Stimulated activated naive CD4-positive, alpha-beta T cell (primary cell): ENCODE measurements at places on chromosomes 13 and 19.
A peak's percentile ranks its signal among the peaks of the same experiment; 100 is the strongest.

- DNase-seq = no peak
Observed at GRCh38 chr19:4319067-4319718, 14.8 kb downstream of the FSD1 start.

GRCh38 chr13:31755803-31756212 is 16.5 kb downstream of the RXFP2 start:
- no peak for DNase-seq

DNA sequence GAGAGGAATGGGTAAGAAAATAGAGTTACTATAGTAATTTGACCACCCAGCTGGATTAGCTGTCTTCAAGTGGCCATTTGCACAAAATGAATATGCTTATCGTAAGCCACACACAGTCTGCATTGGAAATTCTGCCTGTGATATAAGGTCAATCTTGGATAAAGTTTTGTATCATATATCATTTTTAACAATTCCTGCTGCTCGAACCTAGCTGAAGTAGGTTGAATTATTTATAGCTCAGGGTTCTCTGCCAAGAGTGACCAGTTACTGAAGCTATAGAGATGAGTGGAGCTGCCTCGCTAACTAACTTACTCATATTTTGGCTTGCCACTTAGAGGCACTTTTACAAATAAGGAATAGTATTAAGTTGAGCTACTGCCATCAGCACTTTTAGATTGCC is 220.9 kb downstream of the RGCC start:
- DNase-seq = no peak

DNA sequence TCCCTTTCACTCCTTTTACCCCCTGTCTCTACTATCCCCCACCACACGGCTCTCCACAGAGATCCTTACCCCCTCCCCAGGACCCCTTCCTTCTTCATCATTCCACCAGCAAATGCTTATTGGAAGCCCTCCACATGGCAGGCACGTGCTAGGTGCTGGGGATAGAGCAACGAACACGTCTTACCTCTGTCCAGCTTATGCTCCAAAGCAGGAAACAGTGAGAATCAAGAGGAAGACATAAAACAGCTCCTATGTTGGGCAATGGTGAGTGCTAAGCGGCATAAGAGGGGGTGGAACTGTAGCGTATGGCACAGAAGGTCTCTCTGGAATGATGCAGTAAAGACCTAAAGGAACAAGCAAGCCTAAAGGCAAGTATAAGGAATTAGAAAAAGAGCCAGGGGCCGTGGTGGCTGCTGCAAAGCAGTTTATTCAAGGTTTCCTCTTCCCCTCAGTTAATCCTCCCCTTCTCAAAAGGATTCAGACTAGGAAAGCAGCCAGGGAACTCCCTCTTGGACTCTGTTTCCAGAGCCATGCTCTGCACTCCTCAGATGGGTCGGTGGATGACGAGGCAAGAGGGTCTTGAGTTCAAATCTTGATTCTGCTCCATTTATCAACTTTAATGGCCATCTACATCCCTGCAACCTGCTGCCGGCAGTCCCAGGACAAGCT is 289.4 kb downstream of the FOXO1 start:
- DNase-seq = no peak

DNA sequence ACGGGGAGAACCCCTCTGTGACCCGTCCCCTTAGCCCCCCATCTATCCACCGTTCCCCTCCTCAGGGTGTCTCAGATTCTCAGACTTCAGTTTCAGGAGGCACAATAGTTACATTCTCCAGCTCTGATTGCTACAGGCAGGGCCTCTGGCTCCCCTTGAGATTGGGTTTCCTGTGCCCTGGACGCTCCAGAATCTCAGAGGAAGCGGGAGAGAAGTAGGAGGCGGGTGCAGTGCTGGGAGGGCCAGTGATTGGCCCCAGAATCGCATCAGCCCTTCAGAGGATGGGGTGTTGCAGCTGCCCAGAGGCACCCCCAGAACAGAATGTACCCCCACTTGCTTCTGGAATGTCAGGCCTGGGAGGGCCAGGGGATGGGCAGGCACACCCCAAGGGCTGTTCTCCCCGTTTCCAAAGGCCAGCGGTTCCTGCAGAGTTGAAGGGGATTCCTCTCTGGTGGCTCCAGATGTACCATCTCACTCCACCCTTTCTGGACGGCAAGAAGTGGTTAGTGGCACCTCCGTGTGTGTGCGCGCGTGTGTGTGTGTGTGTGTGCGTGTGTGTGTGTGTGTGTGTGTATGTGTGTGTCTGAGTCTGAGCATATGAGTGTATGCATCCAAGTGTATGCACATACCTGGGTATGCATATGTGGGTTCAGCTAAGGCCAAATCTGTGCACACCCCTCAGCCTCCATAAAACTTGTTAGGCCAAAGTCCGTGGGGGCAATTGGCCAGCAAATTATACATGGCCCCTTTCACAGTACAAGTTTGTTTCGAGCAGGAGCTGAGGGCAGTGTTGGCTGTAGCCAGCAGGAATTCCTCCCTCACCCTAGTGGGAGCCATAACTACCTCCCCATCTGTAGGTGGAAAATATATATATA is 35.5 kb downstream of the LYL1 start:
- DNase-seq = no peak

DNA sequence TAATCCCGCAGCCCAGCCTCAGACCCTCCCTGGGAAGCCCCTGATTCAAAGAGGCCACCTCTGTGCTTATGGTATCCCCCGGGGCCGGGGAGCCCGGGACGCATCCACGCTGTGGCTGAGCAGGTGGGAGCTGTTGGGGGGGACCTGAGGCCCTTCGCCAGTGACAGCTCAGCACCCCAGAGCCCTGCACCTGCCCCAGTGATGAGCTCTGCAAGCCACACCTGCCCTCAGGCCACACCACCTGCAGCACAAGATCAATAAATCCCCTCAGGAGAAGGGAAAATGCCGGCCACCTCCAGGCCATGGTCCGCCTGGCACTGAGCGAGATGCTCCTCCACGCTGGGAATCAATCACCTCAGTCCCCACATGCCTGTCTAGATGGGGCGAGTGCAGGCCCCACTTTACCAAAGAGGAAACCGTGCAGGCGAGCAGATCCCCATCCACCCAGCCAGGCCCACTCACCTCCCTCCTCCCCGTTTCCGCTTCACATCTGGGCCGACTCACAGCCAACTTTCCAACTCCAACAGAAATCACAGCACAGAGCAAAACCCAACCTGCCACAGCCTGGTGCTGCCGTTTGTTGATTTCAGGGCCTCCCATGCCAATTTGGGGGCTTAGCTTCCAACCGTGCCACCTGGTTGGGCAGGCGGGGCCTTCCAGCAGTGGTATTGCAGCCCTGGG is 12.8 kb downstream of the MOB3A start:
- DNase-seq = peak; percentile 40

DNA sequence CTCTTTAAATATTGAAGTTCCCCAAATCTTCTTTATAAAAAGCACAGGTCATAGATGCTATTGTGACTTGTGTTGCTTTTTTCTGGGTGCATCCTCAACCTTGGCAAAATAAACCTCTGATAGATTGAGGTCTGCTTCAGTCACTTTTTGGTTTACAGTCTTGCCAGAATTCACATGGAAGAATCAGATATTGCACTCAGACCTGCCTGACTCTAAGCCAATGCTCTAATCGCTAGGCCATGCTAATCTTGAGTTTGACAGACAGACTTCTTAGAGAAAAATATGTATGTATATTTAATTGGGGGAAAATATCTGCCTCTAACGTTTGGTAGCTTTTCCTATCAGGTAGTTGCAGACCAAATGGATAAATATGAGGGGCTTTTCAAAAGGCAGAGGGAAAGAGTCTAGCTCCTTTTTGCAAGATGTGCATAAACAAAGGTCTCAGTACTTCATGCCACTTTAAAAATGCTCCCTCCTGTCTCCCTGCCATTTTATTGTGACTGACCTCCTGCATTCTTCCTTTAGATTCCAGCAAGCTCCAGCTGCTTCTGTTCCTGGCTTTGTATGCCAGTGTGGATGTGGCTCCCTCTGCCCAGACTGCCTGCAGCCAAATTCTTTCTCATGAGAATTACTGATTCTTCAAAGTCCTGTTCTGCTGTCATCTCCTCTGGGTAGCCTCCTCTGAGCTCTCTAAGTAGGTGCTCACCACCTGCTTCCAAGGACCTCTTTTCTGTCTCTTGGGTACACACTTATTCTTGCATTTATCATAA is 42.4 kb upstream of the RFC3 start:
- DNase-seq = no peak

- no peak for DNase-seq
Observed at GRCh38 chr13:97851269-97851668, 102.2 kb upstream of the IPO5 start.

DNA sequence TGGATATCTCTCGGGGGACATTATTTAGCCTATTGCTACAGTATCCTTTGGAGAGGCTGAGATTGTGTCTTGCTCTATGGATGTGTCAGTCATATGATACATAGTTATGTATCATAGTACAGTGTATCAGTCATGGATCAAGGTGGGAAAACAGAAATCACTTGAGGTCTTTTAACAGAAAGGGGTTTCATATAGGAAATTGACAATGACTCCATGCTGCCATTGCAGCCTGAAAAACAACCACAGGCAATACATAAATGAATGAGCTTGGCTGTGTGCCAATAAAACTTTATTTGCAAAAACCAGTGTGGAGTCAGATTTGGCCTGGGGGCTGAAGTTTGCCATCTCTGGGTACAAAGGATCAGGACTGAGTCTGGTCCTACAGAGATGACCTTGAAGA is 35.4 kb downstream of the COLGALT1 start:
- no peak for DNase-seq

DNA sequence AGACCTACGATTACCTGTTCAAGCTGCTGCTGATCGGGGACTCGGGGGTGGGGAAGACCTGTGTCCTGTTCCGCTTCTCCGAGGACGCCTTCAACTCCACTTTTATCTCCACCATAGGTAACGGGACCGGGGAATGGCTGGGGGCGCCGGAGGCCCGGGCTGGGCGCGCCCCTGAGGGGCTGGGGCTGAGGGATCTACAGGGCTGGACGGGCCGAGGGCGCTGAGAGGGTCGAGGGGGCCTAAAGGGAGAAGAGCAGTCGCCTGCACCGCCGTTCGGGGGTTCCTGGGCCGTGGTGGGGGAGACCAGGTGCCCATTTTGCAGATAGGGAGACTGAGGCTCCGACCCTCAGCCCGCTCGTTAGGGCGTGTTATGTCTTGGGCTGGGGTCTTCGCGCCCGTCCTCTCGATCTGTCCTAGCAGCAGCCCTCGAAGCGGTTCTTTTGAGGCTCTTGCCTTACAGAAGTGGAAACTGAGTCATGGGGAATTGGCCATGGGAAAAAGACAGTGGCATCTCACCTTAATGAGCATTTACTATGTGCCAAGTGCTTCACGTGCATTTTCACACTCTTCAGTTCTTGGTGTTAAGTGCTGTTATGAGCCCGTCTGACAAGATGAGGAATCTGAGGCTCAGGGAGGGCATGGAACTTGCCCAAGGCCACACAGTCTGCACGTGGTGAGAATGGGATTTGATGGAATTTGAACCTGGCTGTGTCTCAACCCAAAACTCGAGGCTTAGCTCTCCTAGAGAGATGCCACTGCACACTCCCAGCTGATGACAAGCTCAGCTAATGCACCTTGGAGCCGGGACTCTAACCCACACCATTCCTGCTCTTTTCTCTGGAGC is 442 bp downstream of the RAB8A start:
- DNase-seq = no peak

GRCh38 chr13:66365101-66365500 is 865.0 kb downstream of the PCDH9 start:
- DNase-seq = no peak

DNA sequence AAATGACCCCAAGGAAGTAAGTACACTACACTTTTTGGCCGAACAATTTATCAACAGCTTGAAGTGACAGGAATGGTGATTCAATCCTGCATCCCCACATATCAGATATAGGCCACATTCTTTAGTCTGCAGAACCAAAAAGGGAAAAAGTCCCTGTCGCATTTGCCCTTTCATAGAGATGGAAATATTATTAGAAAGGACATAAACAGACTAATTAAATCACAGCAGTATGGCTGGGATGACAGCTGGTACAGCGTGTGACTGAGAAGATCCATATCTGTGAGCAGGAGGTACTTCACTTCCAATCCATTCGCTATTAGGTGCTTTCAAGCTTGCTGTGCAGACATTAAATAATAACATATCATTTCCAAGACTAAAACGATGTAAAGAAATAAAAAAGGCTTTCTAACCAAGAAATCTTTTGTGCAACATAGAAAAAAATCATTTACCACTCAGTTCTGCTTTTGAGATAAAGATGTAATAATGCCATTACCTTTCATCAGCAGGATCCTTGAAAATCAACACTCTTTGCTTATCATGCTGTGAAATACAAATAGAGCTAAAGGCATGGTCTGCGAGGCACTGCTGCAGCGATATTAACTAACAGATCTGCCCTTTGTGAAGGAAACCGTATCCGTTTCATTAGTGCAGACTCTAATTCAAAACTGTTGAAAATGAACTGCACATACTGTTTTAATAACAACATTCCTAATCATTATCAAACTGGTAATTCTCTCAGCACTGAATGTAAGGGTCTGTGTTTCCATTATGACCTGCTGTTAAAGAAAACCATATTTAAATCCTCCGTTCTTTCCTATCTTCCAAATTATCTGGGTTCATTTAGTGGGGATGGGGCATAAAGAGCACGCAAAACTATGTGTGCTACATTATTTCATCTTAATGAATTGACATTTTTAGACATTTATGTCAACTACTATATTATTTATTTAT is 245.6 kb downstream of the DACH1 start:
- DNase-seq = no peak

GRCh38 chr13:97834250-97834649 is 119.2 kb upstream of the IPO5 start:
- no peak for DNase-seq

- DNase-seq = no peak
Observed at GRCh38 chr13:96238861-96239260, 149.0 kb downstream of the HS6ST3 start.

DNA sequence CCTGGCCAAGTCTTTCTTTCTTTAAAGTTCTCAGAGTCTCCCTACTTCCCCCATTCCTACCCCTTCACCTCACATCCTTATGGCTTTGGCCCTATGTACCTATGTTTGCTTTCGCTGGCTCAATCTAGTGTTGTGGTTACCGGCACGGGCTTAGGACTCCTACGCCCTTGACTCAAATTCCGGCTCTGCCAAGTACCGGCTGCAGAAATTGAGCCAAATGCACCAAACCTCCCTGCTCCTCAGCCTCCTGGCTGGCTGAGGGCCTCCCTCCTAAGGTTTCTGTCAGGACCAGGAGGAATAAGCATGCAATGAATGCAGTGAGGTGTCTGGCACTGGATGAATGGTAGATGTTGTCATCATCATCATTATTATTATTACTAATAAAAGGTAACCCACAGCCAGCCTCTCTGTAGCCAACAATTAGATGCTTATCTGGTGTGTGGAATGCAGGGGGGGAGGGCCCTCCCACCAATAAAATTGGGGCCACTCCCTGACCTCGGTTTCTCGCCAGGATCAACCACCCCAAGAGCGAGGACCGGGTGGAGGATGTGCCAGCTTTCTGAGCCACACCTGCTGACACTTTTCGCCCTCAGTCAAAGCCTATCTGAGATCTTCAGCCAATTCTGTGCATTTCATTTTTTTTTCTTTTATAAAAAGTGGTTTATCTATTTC is 20.7 kb downstream of the KLK5 start:
- no peak for DNase-seq

- peak; percentile 31 for DNase-seq
Observed at GRCh38 chr13:112873851-112874750, 94.9 kb upstream of the MCF2L start.
